ENCODE measurements at places on chromosomes 12 and 14.

DNA sequence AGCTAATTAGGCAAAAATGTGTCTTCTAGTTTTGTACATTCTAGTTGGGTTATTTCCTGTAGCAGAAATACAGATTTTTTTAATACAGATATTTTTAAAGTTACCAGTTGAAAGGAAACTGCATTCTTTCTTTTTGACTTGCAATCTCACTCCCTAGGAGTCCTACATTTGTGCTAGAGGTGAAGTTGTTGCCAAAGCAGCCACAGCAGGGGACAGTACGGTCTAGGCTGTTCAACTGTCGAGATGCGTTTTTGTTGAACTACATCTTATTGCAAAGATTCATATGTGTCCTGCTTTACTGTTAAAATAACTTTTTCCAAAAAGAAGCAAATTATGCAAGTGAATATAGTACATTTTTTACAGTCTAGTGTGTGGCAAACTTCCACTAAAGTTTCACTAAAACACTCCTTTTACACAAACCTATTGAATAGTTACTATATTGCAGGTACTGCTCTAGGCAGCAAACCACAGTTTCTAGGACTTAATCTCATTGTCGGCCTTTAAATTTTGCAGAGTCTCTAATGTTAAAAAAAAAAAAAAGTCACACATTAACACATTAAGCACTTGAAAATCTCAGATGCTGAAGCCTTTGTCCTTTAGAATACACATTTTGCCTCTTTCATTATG lies 30.2 kb upstream of the SRGAP1 start:
- DNase-seq: no peak

DNA sequence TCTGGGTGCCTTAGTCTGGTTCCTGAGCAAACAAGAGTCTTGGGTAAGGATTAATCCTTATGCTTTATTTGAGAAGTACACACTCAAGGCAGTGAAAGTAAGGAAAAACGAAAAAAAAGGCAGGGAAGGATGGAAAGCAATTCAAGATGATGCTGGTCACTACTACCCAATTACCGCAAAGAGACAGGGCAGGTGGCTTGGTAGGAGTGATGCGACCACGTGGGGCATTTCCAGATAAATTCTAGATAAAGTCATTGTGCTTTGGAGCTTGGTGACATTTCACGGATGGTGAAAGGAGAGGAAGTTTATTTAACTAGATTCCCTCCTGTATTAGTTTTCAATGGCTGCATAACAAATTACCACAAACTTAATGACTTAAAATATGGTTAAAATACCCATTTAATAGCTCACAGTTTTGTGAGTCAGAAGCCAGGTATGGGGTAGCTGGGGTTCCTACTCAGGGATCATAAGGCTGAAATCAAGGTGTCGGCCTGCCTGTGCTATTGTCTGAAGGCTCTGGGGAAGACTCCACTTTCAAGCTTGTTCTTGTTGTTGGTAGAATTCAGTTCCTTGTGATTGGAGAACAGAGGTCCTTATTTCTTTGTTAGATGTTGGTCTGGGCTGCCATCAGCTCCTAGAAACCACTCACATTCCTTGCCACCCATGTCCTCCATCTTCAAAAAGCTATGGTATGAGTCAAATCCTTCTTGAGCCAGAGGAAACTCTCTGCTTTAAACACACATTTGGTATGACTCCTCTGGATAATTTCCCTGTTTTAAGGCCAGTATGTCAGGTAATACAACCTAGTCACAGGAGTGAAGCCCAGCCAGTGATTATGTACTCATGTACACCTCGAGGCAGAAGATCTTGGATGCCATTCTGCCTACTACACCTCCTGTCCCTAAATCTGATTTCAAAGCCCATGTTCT lies 5.6 kb upstream of the HMGA2 start:
- no peak for DNase-seq

- DNase-seq: no peak
Observed at GRCh38 chr14:72741826-72742117, 152.1 kb downstream of the DPF3 start.

DNA sequence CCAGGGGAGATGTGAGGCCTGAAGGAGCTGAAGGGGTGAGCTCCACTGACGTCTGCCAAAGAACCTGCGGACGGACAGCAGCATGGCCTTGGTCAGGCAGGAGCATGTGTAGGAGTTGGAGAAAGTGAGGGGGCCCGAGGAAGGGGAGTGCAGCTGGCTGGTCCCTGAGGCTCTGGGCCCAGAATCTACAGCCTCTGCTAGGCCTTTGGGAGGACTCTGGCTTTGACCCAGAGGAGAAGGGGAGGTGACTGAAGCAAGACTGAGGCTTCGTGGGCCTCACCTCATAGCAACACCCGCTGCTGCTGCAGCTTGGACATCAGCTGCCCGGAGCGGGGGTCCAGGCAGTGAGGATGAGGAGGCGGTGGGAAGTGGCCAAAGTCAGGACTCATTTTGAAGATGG lies 216.6 kb upstream of the FKBP4 start:
- no peak for DNase-seq

DNA sequence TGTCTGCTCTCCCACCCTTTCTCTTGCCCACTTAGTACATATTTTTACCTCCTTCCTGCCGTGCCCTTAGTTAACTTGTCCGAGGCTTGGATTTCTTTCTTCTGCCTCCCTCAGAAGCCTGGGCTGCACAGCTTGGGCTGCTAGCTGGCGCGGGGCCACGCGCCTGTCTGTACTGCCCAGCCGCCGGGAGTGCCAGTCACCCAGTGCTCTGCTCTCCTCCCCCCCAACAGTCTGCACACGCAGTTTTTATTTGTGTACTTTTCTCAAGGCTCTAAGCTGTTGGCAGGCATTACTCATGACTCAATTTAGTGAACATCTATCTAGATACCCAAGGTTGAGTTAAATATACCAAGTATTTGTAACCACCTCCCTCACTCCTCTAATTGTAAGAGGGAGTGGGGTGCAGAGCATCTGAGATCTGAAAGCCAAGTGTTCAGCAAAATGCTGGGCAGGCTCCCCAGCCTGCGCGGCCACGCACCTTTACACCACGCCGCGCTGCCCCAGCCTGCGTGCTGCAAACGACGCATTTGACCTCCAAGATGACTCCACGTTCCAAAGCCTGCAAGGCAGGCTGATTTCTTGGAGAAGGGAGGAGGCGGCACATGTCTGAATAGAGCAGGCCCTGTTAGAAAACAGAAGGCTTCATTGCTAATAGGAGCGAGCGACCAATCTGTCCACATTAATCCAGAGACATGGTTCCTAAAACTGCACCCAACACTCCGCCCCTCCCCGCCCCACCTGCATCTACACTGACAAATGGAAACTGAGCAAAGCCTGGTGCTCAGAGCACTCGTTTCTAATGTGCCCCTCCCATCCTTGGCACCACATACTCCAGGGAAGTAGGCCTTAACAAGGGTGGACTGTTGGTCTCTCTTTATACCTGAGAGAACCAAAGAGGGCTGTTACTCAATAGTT lies 18.2 kb upstream of the CACNA2D4 start:
- DNase-seq: no peak

DNA sequence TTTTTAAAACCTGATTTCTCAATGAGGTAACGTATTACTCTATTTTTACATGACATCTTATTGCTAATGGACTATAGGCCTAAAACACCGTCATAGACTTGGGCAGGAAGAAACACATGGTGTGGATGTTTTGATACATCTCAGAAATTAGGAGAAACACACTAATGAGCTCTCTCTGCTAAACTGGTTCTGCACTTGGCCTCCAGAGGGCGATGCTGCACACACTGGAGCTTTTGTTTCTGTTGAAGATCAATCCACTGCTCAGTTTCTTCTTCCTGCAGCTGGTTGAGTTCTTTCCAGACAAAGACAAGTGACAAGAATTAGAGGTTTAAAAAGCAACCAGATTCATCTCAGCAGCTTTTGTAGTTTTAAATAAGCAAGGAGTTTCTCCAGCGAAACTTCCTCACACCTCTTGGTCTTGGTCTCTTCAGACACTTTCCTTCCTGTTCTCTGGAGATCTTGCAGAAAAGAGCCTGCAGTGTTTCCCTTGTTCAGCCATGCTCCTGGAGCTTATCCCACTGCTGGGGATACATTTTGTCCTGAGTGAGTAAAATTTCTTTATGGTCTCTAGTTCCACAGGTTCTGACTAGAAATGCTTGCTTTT lies 178.5 kb upstream of the OR4E1 start:
- peak; percentile 76 for DNase-seq

- no peak for DNase-seq
Observed at GRCh38 chr14:64756712-64757111, 52.5 kb downstream of the PLEKHG3 start.

DNA sequence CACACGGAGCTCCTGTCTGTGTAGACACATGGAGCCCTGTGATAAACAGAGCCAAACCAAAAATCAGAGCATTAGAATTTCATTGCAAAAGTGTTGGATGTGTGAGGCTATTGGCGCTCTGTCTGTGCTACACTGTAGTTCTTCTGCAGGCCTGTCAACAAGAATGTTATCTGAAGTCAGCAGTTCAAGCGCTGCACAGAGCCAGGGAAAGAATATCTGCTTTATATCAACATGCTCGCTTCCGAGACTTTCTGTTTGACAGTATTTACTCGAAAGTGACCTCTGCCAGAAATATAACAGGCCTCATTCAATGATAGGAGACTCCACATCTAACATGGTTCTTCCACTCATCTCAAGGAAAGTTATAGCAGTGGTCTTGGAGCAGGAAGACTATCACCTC lies 118.3 kb downstream of the CCER1 start:
- DNase-seq: no peak

DNA sequence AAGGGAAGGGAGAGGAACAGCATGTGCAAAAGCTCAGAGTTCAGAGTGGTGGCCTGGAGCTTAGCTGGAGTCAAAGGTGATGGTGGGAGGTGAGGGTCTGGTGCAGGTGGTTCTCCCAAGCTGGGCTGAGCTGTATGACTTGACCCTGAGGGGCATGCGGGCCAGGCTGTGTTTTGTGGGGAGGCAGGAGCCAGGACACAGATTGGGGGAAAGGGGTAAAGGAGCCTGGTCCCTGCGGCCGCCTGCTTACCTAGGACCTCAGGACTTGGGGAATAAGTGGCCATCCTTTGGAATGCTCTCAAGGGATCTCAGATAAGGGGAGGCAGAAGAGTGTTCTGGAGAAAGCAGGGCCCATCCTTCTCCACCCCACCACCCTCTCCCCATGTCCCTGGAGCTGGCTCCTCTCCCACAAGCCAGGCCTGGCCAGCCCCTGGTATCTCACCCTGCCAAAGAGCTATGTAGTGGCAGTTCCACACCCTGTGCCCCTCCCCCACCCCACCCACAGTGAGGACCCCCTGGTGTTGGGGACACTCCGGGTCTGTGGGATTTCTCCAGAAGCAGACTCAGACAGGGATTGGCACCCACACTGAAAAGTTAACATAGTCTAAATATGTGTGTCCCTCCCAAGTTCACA lies 19.9 kb upstream of the CEP170B start:
- no peak for DNase-seq

- DNase-seq: no peak
Observed at GRCh38 chr14:33693237-33693636, 257.6 kb downstream of the EGLN3 start.

- no peak for DNase-seq
Observed at GRCh38 chr12:131041216-131041967, 87.7 kb downstream of the ADGRD1 start.

GRCh38 chr14:74792249-74793039 lies 29.3 kb downstream of the YLPM1 start:
- DNase-seq: peak; percentile 32

DNA sequence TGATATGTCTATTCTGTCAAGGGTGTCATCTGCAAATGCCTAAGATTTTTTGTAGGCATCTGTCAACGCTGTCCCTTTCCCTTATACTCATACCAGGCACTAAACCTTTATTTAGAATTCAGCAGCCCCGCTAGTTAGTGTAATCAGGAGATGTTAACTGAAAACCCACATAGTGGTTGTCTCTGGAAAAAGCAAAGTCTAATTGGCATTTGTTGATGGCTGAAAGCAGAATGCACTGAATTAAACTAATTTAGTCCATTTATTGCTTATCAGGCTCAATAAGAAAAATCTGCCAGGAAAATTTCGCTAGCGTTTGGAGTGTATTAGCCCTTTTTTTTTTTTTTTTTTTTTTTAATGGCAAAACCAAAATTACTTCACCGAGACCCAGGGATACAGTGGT lies 34.5 kb downstream of the TDP1 start:
- no peak for DNase-seq

GRCh38 chr12:22625762-22626294 lies 857 bp downstream of the ETNK1 start:
- DNase-seq: peak; percentile 20

DNA sequence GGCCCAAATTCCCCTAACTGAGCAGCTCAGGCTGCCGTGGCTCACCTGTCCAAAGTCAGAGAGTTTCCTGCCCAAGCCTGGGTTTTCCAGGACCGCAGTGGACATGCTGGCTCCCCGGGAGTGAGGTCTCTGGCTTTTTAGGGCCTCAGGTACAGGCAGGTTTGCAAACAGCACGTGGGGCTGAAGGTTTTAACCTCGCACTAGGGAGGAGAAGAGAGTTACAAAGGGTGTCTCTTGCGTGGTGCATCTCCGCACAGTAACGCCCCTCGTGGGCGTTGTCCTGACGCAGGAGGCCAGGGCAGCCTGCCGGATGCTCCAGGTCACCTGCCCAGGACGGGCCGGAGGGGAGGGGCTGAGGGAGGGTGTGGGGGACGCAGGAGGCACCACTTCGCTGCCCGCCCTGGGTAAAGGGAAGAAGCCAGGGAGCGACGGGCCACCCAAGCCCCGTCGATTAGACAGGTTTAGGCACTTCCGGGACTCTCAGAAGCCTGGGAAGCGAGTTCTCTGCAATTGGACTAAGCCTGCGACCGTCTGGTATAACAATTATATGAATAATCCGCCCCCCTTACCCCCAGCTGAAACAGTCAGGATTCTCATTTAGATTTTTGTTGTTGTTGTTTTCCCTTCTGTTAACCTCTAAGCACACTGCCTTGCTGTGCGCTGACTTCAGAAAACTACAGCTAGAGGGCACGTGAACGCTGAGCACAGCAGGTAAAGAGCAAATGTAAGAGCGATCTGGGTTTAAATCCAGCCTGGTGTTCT lies at the start of gene PAH:
PAH (minus strand) TSS at position 219 of the 762 bp plus-strand sequence; CDS start at position 105, 114 bp downstream.
- DNase-seq: no peak

DNA sequence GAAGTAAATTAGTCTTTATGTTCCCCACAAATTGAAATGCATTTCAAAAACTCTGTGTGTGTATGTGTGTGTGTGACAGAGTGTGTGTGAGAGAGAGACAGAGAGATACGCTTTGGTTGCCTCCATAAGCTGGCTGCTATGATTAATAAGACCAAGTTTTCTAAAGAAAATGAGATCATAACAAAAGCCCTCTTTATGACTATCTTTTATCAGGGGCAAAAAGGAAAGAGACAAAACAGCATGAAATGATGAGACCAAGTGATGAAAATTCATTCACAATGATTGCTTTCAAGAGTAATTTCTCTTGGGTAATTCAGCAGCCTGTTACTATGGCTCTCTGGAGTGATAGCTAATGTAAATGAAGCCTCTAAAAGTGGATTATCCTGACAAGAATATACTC lies 277.6 kb upstream of the PLEKHG7 start:
- no peak for DNase-seq

Data from CD4-positive, alpha-beta T cell treated with Interleukin-2 at 100 ng/mL for 4 hours (primary cell).